HS-27A (cell line): ENCODE measurements at places on chromosomes 6 and 20.
A peak's percentile ranks its signal among the peaks of the same experiment; 100 is the strongest.

GRCh38 chr6:140101818-140102217, 727.4 kb upstream of the CITED2 start:
- no peak for DNase-seq

DNA sequence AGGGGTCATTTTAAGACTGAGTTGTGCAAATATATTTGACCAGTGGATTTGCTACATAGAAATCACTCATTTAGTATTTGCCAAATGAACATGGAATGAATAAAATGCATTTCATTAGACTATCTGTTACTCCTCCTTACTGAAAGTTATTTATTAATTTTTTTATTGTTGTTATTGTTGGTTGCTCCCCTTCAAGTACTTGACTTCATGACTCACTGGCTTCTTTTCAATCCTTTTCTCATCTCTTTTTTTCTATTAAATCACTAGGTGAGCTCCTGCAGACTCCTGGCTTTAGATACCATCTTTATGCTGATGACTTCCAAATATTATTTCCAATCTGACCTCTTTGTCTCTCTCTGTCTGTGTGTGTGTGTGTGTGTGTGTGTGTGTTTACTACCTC, 192.2 kb upstream of the FAM83B start:
- DNase-seq: no peak

GRCh38 chr20:32612351-32613191, 27.4 kb upstream of the NOL4L start:
- no peak for DNase-seq

DNA sequence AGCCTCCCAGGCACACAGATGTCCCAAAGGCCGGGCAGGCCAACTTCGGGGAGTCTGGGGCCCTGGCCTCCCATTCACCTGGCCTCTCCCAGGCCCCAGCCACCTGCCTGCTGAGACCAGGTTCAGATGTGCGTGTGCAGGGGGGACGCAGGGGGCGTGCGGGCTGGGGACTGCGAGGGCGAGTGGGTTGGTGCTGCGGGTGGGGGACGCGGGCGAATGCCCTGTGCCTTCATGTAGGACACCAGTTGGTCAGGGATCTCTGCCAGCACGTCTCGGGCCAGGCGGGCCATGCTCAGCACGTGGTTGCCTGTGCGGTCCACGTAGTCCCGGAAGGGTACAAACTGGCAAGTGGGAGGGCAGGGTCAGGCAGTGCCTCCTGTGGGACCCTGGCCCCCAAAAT, 44.5 kb downstream of the RAB44 start:
- no peak for DNase-seq

- DNase-seq: no peak
Measured at GRCh38 chr6:2763345-2763841, 1.8 kb upstream of the WRNIP1 start.

GRCh38 chr6:87487555-87487954, 14.8 kb downstream of the SLC35A1 start:
- no peak for DNase-seq

GRCh38 chr20:58485393-58485792, 29.8 kb downstream of the APCDD1L start:
- no peak for DNase-seq

DNA sequence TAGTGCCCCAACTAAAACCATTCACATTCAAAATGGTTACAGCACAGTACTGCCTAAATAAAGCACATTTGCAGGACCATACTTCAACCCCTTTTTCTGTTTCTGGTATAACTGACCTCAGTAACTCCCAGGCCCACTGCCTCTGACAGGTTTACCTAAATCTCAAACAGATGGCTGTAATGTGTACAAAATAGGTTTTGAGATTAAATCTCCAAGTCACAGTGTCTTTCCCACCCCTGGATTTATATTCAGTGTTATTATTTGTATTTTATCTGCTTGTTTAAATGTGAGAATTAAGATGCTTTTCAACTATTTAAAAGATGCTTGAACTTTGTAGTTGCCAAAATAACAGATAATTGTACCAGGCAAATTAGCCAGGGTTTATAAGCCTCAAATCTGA, 4.7 kb upstream of the KIF6 start:
- DNase-seq: no peak

DNA sequence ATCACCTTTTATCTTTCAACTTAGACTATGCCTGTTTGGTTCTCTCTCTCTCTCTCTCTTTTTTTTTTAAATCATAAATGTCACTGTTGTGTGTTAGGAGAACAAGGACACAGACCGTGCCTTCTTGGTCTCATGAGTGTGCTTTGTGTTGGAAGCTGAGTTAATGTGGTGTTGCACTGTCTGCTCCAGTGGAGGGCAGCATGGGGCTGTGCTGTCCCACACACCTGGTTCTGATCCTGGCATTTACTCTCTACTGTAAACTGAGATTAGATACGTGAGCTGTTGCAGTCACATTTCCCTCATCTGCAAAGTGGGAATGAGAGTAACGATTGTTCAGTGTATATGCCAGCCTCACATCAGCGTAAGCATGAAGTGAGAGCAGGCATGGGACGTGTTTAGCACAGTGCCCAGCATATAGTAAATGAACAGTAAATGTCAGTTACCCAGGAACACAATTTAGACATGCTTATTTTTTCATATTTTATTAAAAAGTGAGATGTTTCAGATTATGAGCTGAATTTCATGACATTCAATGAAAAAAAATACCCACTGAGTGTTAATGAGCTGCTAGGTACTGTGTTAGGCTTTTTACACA, 161.1 kb downstream of the FARS2 start:
- DNase-seq: no peak

GRCh38 chr6:85283436-85283835, 166.4 kb upstream of the NT5E start:
- no peak for DNase-seq

DNA sequence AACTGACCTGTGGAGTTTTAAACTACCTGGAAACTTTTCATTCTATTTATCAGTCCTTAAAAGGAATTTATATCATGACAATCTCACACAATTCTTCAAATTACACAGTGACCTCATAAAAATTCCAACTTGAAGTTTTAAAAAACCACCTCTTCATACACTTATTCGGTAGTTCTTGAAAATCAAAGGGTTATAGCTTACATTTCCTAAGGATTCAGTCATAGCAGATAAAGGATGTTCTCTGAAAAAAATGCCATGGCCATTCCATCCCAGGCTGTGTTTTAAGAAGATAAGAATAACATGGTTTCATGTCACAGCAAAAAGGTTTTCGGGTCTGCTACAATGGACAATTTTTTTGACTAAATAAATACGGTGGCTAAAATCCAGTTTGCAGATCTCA, 41.2 kb downstream of the GOPC start:
- no peak for DNase-seq

DNA sequence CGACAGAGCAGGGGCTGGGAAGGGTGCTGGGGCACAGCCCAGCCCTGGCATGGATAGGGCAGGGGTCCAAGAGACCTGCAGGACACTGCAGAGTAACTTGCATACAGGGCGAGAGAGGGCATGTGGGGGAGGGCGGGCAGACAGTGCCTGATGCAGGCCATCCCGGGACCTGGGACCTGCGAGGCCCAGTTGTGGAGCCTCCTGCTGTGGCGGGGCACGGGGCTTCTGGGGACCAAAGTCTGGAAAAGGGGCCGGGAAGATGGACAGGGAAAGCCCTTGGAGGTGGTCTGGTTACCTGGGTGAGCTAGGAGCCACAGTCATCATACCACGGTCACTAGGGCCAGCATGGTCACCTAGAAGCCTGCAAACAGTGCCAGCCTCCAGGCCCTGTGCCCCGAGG, 412 bp upstream of the TUBB1 start:
- no peak for DNase-seq

GRCh38 chr20:35502352-35502751, 27.1 kb downstream of the C20orf173 start:
- DNase-seq: no peak

GRCh38 chr20:19967445-19967844, 49.7 kb upstream of the NAA20 start:
- no peak for DNase-seq

DNA sequence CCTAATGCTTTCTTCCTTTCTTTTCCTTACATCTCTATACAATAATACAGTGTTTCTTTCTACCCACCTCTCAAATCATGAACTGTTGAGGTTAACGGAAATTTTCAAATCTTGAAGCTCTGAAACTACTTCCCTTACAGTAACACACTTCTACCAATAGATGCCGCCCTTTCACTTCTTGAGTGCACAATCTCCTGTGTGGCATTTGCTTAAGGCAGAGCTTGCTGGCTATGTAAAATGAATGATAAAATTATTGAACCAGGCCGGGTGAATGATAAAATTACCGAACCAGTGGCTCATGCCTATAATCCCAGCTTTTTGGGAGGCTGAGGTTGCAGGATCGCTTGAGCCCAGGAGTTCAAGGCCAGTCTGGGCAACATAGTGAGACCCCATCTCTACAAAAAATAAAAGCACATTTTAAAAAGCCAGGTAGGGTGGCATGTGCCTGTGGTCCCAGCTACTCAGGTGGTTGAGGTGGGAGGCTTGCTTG, 56.8 kb downstream of the KCNS1 start:
- DNase-seq: peak; percentile 72

DNA sequence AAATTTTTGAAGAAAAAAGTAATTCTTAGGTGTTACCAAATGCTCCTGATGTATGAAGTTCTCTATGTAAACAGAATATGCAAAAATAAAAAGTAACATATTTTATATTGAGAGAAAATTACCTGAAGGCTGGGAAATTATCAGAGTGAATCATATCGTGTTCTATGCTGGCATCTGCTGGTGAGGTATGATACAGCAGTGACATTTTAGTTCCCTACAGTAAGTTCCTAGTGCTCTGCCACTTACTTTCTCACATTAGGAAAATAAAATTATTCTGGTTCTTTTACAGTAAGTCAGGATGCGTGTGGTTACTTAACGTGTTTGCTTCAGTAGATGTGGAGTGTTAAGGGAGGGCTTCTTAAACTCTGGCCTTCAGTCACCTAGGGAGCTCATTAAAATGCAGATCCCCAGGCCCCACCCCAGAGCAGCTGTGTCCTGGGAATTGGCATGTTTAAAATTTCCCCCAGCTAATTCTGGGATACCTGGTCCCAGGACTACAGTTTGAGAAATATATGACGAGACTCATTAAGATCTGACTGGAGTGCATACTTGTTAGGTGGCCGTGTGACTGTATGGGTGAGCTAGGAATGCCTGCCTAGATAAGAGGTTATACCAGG, 3.2 kb downstream of the ACTR5 start:
- DNase-seq: no peak

DNA sequence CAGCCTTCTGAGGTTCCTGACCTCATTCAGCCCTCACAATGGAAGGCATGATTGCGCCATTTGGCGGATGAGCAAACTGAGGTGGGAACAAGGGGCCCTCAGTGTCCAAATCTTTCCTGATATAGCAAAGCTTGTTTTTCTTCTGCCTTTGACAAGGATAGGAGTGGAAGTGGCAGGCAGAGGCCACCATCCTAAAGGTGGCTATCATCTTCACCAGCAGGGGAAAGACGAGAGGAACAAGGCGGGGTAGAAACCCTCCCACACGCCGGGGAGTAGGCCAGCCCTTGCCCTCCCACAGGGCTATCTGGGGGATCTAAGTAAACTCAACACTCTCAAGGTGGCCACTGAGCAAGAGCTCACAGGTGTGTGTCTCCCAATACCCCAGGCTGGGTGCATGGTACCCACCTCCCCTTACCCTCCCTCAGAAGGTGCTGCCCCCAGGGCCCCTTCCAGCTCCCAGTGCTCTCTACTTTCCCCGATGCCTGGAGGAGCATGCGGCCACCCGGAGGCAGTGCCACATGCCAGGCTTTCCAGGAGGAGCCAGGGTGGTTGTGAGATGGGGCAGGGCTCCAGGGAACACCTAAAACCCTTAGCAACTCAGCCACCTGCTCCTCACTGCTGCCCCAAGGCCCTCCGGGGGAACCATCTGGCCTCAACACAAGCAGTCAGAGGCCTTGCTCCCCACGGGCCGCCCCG, 11.2 kb downstream of the SPDEF start:
- no peak for DNase-seq

DNA sequence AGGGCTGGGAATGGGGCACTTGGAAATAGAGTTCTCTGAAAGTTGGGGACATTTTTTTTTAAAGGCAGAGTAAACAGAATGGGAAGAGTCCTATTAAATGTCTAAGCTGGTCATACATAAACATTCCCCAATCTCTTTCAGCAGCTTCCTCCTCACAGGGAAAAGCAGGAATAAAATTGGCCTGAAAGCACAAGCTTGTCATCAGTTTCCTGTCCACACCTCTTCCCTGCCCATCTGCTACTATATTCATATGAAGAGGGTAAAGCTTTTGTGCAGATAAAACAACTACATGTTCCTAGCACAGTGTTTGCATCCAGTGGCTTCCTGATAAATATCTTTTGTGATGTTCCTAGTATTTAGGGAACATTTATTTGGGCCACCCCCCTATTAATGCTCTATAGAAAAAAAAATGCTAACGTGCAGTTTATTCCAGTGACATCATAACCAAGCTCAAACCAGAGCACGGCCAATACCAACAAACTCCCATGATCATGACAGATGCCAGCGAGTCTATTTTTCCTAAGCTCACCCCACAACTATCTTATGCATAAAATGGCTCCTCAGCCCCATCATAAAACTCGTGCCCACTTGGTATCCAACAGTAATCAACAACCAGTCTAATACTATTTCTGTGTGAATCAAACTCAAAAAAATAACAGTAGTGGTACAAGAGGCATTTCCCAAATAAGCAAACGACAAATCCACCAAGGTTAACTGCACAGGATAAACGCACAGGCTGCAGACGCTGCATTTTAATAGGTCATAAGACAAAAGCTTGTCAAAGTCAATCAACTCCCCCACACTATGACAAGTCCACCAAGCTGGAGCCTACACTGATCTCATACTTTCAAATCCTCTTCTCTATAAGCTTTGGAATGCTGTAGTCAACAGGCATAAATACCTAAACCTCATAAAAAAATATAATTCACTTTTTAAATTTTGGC, 95.3 kb downstream of the EPB41L2 start:
- no peak for DNase-seq

DNA sequence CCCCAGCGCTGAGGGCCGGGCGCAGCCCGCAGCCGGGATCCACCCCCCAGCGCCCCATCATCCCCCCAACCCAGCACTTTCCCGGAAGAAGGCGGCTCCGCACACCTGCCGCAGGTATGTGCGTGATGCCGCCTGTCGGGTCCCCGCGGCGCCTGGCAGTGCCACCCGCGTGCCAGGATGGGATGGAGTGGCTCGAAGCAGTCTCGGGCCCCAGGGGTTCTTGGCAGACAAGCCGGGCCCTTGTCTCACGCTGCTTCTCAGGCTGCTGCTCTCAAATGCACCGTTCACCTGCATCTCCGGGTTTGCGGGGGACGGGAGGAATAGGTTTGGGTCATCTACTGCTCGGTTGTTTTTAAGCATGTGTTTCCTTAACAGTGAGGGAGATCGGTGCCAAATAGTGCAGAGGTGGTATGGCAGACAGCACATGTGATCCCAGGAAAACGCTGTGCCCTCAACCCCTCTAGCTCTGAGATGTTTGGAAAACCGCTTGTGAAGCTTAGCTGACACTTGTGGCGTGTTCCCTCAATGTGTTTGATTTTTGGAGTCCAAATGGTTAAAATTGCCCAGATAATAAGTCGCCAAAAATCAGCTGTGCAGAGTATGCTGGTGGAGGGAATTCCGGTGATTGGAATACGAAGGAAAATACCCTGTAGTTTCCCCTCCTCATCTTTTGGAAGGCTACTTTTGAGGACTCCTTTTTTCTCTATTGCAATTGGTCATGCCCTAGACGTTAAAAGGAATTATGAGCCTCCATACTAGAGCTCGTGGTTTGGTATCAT, 926 bp downstream of the MYLIP start:
- DNase-seq: peak; percentile 17
